Left colon (tissue), 2 donors: ENCODE measurements at places on chromosomes 6 and 20. TPM values are rescaled to one million over a fixed set of nuclear protein-coding genes. Genes with fewer than 3 reads are reported as not detected.

DNA sequence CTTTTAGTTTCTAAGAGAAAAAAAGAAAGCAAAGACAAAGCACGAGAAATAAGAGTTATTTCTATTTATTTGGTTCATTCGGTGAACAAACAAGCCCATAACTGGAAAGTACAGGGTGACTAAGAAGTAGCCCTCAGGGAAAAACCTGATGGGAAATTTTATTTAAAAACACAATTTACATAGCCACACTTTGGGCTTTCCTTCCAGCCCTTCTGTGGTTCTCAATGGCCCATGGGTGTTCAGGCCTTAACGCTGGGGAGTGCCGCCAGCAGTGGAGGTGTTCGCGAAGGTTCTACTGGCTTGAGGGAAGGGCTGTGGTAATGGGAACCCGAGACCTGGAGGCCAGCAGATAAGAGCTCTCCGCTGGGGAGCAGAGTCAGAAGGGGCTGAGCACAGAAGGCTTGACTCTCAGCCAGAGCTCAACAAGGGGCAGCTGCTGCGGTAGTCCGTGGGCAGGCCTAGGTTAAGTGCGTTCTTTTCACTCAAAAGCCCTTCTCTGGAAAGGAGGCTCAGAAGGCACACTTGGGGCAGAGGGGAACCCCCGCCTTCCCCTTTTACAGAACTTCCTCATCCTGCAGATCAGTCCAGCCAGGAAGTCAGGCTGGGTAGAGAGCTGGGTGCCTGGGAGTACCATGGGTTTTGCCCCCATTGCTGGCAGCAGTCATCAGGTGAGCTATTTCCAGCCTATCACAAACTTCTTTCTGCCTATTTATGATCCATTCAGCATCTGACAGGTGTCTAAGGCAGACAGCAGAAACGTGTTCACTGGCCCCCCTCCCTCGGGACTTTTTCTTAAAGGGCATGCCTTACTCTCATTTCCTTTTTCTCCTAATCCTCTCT lies 8.8 kb upstream of the CD83 start:
- peak; percentile 25 for DNase-seq

DNA sequence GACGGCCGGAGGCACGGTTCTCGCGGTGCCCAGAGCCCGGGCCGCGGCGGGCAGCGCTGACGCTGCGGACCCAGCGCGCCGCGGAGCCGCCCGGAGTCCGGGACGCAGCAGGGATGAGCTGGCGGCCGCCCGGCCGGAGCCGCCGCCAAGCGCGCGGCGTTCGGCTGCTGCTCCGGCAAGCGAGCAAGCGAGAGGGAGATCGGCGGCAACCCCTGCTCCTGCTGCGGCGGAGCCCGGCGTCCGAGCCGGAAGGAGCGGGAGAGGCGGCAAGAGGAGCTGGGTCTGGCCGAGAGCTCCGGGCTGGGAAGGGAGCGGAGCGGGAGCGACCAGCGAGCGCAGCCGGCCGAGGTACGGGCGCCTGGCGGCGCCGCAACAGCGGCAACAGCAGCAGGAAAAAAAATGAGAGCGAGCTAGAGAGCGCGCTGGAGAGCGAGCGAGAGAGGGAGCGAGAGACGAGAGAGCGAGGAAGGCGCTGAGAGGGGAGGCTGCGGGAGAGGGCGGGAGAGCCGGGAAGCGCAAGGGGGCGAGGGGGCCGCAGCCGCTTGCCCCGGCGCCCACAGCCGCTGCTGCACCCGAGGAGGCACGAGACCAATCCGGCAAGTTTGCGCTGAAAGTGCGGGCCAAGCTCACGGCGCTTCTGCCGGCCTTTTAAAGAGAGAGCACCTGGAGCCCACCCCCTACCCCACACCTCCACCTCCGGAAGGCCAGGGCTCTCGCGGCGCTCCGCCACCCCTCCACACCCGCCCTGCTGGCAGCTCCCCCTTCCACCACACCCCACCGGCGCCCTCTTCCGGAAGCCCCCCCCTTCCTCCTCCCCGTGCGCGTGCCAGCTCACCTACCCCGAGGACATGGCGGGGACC lies 496 bp downstream of the GRM4 start:
- no peak for DNase-seq

- no peak for DNase-seq
Observed at GRCh38 chr6:34049395-34050342, 96.2 kb downstream of the GRM4 start.

The GSTA1 gene
- total RNA-seq, result 8.1 TPM
